HuH-7.5 (cell line): ENCODE measurements at places on chromosomes 13 and 19.

GRCh38 chr13:32033744-32034143 is 2.2 kb downstream of the FRY start:
- no peak for DNase-seq

DNA sequence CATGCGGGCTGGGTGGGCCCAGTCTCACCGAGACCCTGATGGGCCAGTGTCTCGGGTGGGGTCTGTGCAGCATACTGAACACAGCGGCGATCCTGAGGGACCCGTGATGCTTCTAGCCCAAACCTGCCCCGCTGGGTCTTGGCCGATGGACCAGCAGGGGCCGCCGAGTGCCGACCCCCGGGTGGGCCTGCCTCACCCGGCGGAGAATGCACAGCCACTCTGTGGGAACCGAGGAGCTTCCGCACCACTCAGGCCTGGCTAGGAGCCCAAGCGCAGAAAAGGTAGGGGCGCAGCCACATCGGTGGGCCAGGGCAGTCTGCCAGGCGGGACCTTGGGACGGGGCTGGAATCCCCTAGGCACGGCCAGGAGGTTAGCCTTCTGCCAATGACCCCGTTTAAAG is 72.6 kb downstream of the TEX26 start:
- DNase-seq = no peak

DNA sequence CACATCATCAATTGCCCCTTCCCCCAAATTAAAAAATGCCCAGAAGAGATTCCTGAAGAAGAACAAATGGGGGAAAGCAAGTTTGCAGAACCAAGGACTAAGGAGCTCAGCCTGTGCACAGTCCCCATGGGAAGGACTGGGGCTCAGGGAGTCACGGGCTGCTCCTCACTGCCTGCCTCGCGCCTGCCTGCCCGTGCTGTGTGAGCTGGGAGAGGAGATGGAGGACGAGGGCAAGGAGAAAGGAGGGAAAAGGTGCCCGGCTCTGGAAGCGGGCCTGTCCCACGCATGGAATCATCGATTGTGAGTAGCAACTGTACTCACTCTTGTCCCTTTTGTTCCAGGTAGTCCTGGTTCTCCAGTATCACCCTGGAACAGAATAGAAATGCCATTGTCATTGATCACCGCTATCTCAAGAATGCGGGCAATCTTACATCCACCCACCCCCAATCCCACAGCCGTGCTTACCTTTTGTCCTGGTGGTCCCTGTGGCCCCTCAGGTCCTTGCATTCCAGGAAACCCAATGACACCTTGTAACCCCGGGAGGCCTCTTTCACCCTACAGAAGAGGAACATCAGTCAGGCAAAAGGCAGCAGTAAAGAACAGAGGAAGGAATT is 93.4 kb downstream of the COL4A1 start:
- no peak for DNase-seq

DNA sequence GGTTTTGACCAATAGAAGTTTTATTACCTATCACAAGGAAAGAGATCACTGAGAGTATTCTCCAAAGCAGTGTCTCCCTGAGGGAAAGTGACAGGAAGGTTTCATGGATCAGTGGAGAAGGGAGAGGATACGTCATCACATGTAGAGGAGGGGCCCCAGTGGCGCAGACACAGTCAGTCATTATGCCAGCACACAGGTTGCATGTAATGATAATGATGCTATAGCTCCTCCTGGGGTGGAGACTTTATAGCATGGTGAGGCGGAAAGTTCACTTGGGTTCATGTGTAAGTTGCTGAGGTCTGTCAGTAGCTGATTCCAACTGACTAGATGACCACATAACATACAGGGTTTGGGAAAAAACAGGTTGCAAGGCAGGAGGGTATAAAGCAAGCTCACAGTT is 88.8 kb downstream of the FNDC3A start:
- DNase-seq = no peak

DNA sequence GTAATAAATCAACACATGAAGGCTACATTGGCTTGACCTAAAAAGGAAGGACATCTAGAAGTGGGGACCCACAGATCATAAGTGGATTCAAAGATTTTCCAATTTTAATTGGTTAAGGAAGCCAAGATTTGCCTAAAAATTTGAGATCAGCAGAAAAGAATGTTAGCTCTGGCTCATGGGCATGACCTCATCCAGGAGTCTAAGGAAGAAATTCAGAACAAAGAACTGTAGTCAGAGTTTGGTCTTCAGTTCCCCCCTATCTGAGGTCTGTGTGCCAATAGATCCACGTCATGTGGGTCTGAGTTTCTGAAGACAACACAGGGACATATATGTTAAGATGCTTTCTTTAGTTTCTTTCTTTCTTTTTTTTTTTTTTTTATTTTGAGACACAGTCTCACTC is 648.8 kb upstream of the SPRY2 start:
- no peak for DNase-seq
